SK-MEL-5 (cell line): ENCODE measurements at places on chromosomes 1 and 21.

- DNase-seq: peak; percentile 30
Measured at GRCh38 chr1:51877434-51878307, 856 bp downstream of the NRDC start.

- no peak for DNase-seq
Measured at GRCh38 chr21:26120828-26121227, 49.7 kb downstream of the APP start.

DNA sequence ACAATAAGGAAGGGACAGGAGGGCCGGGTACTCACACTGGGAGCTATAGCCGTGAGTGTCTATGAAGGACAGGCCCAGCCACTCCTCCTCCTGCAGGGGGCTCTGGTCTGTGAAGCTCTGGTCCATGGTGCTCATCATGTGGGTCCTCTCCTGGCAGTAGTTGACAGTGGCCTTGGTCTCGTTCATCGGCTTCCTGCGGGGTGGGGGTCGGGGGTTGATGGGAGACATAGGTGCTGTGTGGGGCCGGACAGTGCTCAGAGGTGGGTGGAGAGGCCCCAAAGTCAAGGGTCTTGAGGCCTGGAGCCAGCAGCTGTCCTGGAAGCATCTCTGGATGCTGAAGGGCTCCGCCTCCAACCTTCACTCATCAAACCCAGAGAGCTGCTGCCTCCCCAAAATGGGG is 260.4 kb downstream of the PTPRU start:
- DNase-seq: no peak

GRCh38 chr21:29195981-29196669 is 65.7 kb downstream of the MAP3K7CL start:
- peak; percentile 61 for DNase-seq

GRCh38 chr1:22868331-22868730 is 104.3 kb downstream of the LACTBL1 start:
- no peak for DNase-seq

GRCh38 chr1:54376430-54377039 is 29.7 kb downstream of the SSBP3 start:
- DNase-seq: no peak

GRCh38 chr1:55526716-55527115 is 311.6 kb upstream of the USP24 start:
- no peak for DNase-seq

DNA sequence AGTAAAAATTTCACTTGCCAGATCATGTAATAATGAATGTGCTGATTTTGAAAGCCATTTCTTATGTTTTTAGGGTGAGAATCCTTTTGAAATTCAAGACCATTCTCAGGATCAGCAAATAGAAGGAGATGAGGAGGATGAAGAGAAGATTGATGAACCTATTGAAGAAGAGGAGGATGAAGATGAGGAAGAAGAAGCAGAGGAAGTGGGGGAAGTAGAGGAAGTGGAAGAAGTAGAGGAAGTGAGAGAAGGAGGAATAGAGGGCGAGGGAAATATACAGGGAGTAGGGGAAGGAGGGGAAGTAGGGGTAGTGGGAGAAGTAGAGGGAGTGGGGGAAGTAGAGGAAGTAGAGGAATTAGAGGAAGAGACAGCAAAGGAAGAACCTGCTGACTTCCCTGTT is 32.4 kb downstream of the ZNF326 start:
- DNase-seq: no peak

DNA sequence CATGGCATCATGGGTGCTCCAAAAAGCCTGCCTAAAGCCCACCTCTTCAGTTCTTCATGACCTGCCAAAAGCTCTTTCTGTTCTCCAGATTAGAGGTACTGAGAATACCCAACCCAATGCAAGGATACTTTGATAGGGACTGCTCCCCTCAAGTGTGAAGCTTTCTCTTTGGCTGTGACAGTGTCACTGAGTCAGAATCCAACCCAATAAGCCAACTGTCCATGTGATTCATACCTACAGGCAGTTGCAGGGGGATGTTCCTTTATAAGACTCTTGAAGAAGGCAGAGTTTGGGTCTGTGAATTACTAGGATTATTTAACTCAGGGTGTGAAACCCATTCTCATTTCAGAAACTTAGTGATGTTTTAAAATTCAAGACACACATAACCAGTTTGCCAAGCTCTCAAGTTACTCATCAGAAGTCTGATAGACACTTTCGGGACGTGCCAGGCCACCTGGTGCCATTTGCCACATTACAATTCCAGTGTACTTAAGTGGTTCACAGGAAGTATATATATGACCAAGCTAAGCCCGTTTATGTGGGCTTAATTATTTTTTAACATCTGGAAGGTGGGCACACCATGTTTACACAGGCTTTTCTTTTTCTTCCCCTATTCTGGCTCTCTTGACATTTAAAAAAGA is 265.8 kb downstream of the NFIA start:
- DNase-seq: no peak

- peak; percentile 66 for DNase-seq
Measured at GRCh38 chr1:210294999-210295745, 33.5 kb upstream of the HHAT start.

DNA sequence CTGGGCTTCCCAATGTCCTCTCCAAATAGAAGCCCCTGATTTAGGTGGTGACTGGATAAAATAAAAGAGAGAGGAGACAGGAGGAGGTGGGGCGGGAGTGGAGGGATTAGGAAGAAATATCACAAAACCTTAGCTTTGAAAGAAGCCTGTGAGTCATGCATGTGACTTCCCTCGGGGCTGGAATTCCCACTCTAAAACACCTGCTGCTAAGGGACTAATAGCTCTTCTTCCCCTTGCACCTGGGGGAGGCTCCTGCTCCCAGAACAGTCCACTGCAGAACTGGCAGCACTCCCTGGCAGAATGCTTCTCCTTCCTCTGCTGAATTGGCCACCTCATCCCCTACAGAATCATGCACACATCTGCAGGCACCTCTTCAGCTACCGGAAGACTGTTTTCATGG is 207.2 kb downstream of the ATG4C start:
- DNase-seq: no peak

- no peak for DNase-seq
Measured at GRCh38 chr1:207155028-207155427, 51.0 kb downstream of the C4BPA start.

GRCh38 chr21:33069994-33070743 is at the start of gene OLIG1:
Gene OLIG1, plus strand, starts transcription at chr21:33070141. Its CDS starts 106 bp downstream, at chr21:33070247.
- DNase-seq: peak; percentile 38

DNA sequence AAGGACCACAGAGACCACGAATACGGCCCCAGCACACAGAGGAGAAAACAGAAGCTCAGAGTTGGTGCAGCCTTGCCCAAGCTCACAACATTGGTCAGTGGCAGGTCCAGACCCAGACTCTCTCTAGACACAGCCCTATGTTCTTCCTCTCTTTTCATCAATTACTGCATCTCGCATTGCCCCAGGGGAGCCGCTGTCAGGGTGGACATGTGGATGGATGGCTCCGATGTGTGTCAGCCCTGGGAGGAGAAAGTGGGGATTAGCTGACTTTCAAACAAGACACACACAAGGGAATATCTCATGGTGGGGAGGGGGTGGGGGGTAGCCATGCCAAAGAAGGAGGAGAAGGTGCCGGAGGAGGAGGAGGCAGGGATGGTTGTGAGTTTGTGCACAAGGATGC is 556.8 kb downstream of the NPHP4 start:
- DNase-seq: no peak

DNA sequence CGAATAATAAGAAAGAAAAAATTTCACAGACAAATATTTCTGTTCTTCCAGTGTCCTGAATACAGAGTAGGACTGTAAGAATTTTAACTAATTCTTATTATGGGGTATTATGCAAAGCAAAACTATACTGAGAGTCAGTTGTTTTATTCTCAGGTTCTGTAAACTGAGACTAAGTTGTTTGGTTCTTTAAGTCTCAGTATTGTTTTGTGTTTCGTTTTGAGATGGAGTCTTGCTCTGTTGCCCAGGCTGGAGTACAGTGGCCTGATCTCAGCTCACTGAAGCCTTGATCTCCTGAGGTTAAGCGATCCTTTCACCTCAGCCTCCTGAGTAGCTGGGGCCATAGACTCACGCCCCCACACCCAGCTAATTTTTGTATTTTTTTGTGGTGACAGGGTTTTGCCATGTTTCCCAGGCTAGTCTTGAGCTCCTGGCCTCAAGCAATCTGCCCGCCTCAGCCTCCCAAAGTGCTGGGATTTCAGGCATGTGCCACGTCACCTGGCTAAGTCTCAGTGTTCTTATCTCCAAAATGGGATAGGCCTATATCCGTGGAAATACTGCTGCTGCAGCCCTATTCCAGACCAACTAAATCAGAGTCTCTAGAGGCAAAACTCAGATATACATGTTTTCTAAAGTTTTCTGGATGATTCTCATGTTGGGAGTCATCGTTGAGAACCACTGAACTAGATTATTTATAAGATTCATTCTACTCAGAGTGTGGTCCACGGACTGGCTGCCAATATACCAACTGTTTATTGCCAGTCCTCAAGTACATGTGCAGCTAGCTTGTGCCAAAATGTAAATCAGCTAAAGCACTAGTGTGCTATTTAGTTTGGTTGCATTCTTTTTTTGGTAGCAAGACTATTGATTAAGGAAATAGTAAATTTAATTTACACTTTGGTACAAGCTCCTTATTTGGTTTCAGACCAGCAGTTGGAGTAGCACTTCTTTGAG is 116.6 kb downstream of the HS2ST1 start:
- DNase-seq: no peak

GRCh38 chr1:21524220-21524619 is 15.0 kb downstream of the ALPL start:
- DNase-seq: no peak

DNA sequence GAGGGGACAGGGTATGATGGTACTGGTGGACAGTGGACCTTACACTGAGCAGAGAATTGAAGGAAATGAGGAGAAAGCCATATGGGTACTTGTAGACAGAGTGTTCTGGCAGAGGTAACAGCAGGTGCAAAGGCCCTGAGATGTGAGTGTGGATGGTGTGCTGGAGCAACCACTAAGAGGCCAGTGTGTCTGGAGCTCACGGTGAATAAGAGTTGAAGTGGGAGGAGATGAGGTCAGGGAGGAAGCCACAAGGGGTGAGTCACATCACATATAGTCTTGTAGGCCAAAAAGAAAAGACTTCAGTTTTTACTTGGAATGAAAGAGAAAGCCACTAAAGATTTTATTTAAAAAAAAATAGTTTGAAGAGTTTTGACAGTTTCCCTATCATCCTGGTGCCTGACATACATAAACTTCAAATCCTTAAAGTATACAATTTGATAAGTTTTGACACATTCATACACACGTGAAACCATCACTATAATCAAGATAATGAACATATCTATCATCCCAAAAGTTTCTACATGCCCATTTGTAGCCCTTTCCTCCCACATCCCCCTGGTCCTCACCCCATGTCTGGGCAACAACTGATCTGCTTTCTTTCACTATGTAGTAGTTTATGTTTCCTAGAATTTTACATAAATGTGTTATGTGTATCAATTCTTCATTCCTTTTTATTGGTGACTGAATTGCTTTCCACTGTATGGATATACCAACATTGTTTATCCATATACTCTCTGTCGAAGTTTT is 148.4 kb downstream of the GPATCH2 start:
- DNase-seq: peak; percentile 20

- DNase-seq: peak; percentile 87
Measured at GRCh38 chr21:45136927-45137611, 62.7 kb downstream of the ADARB1 start.

DNA sequence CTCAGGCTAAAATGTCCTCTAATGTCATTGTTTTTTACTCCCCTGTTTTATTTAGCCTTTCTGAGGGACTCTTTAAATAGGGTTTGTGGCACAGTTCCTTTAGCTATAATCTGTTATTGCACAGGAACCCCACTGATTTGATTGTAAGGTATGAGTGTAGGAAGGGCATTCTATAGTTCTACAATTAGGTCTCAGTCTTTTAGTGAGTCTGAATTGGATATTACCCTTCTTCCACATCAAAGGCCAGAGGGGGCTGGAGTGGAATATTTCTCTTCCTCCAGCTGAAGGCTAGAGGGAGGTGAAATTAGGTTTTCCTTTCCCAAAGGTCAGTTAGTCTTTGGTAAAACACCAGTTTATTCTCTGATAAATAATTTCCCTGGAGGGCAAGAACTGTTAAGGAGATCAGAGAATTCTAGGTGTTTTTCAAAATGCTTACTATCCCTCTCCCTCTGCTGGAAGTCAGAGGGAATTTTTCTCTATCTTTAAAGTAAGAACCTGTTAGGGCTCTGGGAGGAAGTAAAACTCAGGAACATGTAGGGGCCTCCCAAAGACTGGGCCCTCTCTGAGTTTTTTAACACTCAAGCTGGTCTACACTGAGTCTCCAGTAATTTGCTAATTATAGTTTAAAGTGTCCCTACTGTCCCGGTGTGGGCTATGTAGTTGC is 176.3 kb upstream of the ZNHIT6 start:
- no peak for DNase-seq

DNA sequence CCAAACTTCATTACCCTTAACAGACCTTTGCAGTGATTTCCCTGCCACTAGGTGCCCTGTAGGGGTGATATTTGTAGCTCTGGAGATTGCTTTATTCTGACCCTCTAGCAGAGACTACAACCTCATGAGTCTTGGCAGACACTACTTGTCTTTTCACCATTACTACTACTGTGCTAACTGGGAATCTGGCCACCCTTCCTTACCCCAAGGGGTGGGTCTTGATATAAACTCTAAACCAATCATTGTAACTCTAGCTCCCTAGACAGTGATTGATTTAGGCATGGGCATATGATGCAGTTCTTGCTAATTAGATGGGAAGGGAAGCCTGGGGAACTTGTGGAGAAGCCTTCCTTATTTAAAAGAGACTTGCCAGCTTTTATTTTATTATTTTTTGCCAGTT is 3.9 kb downstream of the KPNA6 start:
- DNase-seq: peak; percentile 28

DNA sequence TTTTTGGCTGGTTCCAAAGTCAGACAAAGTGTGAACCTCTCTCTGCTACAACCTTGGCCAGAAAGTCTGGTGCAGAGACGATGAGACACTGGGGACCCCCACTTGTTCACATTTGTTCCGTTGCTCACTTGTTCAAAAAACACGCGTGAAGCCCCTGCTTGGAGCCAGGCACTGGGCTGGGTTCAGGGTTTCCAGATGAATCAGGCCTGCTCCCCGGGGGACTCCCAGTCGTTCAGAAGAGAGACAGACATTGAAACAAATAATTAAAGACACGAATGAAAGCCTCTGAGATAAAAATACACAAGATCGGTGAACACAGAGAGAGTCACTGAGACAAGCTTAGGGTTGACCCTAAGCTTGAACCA is 101.5 kb upstream of the RUNX3 start:
- DNase-seq: no peak

- no peak for DNase-seq
Measured at GRCh38 chr1:183739082-183739481, 65.8 kb upstream of the RGL1 start.

GRCh38 chr1:154440036-154440804 is 35.1 kb downstream of the IL6R start:
- DNase-seq: no peak

GRCh38 chr1:189859385-189859977 is 618.2 kb downstream of the BRINP3 start:
- peak; percentile 49 for DNase-seq

DNA sequence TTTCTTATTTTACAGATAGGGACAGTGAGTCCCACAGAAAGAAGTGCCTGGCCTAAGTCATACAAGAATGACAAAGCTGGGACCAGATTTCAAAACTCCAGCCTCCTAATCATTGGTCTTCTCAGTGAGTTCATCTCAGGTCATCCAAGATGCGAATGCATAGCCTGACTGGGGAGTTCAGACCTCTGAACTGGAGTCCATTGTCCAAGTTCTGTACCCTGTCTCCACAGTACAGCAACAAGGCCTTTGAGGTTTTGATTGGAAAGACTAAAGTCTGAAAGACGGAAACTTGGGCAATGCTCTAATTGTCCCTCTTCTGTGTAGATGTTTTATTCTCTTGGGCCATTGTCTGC is 62.0 kb downstream of the TNN start:
- DNase-seq: no peak
